ENCODE measurements at places on chromosomes 6 and 20.

- DNase-seq: no peak
These were observed 1.7 kb downstream of the FKBP5 start for GRCh38 chr6:35686873-35687555.

GRCh38 chr20:55365745-55366144, 639.6 kb downstream of the CBLN4 start:
- DNase-seq: no peak

GRCh38 chr6:50135968-50136367, 86.2 kb upstream of the DEFB112 start:
- DNase-seq: no peak

DNA sequence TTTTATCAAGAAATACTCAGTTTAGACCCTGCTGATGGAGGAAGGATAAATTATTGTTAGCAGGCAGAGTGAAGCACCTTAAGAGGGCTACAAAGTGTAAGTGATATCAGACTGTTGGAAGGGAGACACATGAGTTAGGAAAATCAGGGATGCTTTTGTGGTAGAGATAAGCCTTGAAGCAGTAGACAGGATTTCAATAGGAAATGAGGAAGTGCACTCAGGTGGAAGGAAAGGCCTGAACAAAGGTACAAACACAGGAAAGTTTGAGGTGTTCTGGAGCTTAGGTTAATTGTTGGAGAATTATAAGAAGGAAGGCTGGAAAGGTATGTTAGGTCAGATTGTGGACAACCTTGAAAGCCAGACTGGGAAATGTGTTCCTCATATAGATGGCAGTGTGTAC, 7.6 kb downstream of the CYB5R4 start:
- no peak for DNase-seq

DNA sequence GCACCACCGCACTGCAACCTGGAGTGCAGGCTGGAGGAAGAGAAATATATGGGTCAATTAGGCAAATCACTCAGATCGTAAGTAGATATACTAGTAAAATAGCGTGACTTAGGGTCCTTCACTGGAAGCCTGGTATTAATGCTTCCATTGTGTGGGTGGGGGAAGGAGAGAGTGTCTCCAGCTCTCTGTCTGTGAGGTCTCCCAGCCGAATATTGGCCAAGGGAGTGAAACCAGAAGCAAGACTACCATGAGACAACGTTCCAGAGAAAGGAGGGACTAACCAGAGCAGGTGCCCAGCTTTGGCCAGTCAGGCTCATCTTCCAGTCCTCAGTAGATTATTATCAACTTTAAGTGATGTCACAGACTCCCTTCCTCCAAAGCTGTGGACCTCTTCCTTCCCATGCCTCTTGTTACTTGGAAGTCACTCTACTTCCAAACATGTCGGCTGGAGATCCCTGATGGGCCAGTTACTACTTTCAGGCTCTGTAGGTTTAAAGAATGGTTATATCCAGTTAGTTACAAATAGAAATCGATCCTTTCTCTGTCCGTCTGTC, 28.8 kb downstream of the MTHFD1L start:
- DNase-seq: no peak

DNA sequence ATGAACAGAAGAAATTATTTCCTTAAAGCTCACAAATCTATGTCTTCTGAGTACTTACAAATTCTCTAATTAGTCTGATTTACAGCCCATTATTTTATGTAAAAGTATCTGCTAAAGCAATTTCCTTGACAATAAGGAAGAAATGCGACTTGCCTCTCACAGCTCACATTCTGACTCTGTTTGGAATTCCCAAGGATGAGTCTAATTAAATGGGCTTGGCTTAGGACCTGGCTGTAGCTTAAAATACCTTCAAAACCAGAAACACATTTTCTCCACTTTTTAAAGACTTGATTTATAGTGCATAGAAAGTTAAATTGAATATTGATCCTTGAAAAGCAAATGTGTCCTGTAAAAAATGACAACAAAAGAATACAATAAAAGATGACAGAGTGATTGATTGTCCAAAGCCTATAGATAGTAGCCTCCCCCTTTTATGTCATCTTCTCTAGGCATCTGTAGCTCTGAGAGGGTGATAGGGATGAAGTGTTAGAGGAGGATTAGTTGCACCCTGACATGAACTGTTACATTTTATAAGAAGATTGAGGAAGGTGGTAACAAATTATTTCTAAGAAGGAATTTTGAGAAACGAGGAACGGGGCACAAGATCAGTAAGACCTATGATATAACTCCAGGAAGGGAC, 118.9 kb downstream of the MACROD2 start:
- DNase-seq: no peak

GRCh38 chr20:1894471-1894950, 696 bp upstream of the SIRPA start:
- no peak for DNase-seq

DNA sequence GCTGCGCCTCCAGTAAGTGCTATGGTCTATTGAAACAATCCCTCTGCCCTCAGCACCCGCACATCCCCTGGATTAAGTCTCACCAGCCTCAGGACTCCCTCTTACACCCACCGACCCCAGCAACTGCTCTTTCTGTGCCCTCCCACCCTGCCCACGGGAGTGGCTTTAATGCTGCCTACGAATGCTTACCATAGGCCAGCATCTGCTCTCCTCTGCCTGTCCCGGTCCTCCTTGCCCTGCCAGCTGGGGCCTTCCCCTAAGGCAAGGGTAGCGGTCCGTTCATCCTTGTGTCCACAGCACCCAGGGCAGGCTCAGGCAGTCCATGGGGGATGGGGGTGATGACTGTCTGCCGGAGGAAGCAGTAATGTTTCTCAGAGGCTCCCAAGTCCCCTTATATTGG, 4.1 kb downstream of the EBF4 start:
- DNase-seq: no peak

DNA sequence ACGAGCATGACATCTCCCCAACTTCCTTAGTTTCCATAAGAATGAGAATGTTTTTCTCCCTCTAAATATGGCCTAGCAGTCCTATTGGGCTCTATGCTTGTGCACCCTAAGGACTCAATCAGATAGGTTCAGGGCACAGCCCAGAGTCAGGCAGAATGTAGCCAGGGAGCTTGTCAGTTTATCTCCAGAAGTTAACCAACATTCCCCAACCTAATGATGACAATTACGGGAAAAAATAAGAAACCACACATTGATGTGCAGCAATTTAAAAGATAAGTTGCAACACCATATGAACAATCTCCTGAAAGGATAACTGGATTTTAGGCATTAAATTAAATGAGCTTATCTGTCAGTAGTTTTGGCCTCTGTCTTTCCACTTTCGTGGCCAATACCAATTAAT, 71.1 kb downstream of the HDDC2 start:
- DNase-seq: no peak

- no peak for DNase-seq
These were observed 22.7 kb downstream of the PCK1 start for GRCh38 chr20:57583289-57584257.

GRCh38 chr6:157763129-157763903, 59.7 kb upstream of the SNX9 start:
- peak; percentile 95 for DNase-seq

DNA sequence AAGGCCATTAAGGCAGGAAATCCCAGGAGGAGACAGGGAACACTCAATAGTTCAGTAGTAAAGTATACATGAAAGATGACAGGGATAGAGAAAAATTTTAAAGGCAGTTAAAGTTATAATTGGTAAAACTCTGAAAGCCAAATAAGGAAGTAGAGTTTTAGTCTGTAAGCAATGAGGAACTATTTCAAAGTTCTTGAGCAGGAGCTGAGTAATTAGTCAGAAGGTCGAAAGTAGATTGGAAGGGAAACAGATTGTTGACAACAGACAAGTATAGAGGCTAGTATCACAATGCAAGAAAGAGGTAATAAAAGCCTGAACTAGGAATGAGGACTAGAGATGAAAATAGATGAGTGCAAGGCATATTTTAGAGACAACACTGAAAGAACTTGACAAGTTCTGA, 150.3 kb downstream of the CDK19 start:
- DNase-seq: no peak

GRCh38 chr6:149130090-149130489, 187.4 kb upstream of the TAB2 start:
- DNase-seq: no peak

DNA sequence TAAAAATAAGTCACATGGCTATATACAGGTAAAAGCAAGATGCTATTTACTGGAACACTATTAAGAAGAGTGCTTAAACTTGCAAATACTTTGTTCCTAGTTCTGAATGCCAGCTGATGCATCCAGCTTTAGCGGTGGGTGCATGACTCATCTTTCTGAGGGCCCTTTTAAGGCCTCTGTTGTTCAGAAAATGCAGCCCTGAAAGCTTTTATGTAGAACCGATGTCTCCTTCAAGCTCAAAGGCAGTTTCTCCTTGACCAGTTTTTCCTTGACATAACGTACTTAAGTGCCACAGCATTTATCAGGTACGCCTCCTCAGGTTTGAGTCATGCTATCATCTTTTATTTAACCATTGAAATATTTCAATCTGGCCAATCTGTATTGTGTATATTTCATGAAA, 82.8 kb downstream of the MLIP start:
- DNase-seq: no peak

DNA sequence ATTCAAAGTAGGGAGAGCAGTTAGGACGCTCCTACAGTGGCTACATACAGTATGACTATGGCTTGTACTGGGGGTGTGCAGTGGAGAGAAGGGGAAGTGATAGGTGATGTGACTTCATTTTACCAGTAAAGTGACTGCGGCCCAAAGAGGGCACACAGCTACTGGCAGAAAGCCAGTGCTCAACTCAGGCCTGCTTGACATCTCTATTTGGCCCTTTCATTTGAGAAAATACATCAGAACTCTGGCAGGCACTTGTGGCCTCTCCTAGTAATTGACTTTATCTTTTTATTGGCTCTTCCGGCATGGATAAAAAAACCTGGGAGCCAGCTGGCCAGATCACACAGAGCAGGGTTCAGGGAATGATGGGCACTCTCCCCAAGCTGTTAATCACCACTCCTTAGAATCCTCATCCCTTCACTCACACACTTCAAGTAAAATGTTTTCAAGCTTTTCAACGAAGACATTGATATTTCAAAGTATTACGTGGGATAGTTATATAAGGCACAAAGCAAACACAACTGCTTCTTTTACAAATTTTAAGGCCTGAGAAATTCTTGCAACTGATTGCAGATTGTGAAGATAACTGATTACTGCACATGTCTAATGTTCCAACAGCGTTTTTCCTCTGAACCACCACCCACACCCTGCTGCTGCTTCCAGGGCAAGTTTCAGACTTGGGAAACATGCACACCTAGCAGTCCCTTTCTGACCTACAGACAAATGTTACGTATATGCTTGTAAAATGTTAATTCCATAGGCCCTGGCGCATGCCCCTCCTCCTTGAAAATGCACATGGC, 73.5 kb downstream of the TNFRSF21 start:
- peak; percentile 29 for DNase-seq

DNA sequence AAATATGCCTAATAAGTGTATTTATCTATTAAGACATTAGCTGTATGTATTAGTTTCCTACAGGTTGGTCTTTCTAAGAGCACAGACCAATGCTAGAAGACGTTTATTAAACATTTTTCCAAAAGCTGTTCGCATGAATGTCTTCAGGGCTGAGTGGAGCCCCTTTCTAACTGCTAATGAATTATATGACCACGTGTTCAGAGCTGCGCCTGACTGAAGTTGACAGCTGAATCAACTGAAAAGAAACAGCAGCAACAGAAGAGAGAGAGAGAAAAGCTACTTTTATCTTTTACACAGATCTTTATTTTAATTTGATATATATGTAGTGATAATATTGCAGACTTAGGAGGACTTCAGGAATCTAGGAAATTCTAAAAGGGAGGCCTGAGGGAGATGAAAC, 75.2 kb upstream of the ARID1B start:
- no peak for DNase-seq
